ENCODE measurements at places on chromosomes 7 and 10.

- no peak for DNase-seq
Observed at GRCh38 chr10:70461397-70462348, 16.9 kb upstream of the PALD1 start.

DNA sequence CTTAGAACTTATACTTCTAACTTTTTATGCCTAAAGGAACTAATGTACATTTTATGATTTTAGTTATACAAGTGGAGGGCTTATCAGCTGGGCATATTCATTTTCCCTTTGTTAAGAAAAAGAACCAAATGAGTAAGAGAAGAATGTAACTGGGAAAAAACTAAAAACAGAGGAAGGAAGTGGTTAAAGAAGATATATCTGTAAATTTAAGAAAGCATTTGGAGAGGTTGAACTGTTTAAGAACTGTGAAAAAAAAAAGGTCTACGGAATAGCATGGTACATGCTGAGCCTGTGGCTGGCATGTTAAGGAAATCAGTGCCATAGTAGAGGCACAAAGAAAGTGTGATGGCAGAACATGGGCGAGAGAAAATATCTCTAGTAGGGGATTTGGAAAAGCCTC, 6.2 kb downstream of the MDFIC start:
- no peak for DNase-seq

GRCh38 chr10:45274364-45274763, 41.0 kb downstream of the OR13A1 start:
- no peak for DNase-seq

DNA sequence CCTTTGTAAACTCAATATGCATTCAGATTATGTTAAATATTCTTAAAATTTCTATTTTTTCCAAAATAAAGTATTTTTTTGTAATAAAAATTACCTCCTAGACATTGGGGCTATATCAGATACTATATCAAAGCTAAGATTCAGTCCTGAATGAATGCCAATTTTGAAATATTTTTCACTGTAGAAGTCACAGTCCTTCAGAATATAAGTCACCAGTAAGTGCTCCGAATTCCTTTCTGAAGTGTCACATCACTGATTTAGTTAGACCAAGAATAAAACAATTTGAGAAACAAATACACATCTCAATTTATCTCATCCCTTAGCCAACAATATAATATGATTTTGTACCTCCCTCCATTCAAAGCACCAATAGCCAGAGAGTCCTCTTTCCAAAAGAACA, 33.9 kb upstream of the GSAP start:
- DNase-seq, result no peak

GRCh38 chr7:26868841-26869495, 4.6 kb upstream of the SKAP2 start:
- no peak for DNase-seq

GRCh38 chr7:140607441-140607989, 33.1 kb downstream of the DENND2A start:
- DNase-seq, result no peak

- DNase-seq, result no peak
Observed at GRCh38 chr7:70616211-70616610, 515.7 kb upstream of the GALNT17 start.

DNA sequence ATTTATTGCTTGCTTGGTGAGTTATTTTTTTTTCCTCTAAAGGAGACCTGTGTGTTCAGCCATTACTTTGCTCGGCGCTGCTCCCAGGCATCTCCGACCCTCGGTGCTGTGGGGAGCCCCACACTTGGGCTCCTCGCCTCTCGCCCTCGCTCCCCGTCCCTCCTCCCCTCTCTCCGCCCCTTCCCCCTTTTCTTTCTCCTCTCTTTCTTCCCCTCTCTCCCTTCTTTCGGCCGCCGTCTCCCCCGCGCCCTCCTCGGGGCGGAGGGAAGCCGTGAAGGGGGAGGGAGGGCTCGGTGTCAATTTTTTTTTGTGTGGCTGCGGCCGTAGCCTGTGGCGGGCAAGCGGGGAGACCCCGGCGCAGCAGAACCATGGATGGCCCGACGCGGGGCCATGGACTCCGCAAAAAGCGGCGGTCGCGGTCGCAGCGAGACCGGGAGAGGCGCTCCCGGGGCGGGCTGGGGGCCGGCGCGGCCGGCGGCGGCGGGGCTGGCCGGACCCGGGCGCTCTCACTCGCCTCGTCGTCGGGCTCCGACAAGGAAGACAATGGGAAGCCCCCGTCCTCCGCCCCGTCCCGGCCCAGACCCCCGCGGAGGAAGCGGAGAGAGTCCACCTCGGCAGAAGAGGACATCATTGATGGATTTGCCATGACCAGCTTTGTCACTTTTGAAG, 1.1 kb downstream of the AUTS2 start:
- DNase-seq, result no peak

DNA sequence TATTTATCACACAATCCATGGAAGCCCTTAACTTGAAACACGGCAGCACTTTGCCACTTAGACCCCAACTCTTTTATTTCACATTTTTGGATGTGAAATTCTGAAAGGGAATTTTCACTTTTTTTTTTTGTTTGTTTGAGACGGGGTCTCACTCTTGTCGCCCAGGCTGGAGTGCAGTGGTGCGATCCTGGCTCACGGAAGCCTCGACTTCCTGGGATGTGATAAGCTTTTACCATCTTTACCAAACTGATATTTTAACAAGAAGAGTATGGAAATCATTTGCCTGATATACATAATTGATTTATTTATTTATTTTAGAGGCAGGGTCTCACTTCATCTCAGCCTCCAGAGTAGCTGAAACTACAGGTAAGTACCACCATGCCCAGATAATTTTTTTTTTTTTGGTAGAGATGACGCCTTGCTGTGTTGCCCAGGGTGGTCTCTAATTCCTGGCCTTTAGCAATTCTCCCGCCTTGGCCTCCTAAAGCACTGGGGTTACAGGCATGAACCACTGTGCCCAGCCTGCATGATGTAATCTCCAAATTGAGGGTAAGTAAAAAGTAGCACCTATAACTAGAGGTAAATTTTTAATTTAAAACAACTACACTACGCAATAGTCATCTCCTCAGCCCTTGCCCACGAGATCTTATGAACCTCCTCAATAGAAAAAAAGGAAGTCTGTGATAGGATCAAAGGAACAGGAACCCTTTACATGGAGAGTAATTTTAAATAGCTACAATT, 180.7 kb upstream of the KLF14 start:
- DNase-seq, result no peak

DNA sequence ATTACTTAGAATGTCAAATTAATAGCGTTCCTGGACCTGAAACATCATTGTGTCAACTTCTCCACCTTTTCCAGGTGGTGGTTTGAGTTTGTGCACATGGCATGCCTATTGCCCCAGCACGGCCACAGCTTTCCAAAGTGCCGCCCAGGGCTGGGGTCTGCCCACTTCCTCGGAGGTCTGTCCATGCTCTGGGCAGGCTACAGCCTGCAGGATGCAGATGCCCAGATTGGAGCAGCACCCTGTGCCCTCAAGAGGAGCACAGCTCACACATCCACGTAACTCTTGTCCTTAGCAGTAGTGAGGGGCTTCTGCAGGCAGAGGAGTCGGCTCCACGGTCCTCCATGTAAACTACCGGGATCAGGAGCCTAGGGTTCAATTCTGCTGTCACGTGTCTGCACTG, 238.6 kb downstream of the EBF3 start:
- DNase-seq, result no peak

DNA sequence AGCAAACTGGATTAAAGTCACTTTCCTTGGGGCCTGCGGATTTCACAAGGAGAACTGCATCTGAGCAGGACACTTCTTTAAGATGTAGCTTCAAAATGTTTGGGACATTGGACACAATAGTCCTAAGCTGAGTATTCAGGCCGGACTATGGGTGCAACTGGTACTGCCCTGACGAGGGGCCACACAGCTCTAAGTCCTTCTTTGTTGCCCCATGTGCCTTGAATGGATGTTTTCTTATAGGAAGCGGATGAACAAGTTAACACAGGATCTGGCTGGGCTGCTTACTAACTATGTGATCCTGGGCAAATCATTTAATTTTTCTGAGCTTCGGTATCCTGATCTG, 147.8 kb upstream of the KLF14 start:
- DNase-seq, result no peak

GRCh38 chr10:94858005-94858404, 80.5 kb upstream of the CYP2C9 start:
- peak; percentile 56 for DNase-seq

GRCh38 chr10:110962443-110962842, 43.0 kb downstream of the SHOC2 start:
- DNase-seq, result no peak

DNA sequence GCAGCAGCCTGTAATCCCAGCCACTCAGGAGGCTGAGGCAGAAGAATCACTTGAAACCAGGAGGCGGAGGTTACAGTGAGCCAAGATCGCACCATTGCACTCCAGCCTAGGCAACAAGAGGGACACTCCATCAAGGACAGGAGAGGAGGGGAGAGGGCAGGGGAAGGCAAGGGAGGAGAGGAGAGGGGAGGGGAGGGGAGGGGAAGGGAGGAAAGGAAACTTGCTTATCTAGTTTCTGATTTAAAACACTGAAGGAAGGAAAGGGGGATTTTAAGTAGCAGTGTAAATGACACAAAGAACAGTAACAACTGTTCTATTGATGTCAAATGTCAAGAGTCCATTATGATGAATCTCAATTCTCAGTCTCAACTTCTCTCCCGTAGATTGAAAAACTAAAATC, 43.7 kb downstream of the SRPK2 start:
- no peak for DNase-seq

GRCh38 chr10:79932841-79933379, 16.0 kb downstream of the SFTPD start:
- DNase-seq, result no peak

DNA sequence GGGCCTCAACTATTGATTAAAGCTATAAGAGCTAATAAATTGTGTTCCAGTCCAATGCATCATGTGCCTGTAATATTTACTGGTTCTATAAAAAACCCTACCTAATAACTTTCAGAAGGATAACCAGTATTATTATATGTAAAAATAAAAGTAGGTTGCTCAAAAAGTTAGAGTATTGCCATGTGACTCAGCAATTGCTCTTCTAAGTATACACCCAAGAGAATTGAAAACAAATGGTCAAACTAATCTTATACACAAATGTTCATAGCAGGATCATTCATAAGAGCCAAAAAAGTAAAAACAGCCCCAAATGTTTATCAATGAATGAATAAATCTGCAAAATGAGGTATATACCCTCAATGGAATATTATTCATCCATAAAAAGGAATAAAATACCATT, 89.5 kb upstream of the TES start:
- DNase-seq, result no peak

GRCh38 chr7:43700059-43700501, 29.2 kb downstream of the COA1 start:
- no peak for DNase-seq

DNA sequence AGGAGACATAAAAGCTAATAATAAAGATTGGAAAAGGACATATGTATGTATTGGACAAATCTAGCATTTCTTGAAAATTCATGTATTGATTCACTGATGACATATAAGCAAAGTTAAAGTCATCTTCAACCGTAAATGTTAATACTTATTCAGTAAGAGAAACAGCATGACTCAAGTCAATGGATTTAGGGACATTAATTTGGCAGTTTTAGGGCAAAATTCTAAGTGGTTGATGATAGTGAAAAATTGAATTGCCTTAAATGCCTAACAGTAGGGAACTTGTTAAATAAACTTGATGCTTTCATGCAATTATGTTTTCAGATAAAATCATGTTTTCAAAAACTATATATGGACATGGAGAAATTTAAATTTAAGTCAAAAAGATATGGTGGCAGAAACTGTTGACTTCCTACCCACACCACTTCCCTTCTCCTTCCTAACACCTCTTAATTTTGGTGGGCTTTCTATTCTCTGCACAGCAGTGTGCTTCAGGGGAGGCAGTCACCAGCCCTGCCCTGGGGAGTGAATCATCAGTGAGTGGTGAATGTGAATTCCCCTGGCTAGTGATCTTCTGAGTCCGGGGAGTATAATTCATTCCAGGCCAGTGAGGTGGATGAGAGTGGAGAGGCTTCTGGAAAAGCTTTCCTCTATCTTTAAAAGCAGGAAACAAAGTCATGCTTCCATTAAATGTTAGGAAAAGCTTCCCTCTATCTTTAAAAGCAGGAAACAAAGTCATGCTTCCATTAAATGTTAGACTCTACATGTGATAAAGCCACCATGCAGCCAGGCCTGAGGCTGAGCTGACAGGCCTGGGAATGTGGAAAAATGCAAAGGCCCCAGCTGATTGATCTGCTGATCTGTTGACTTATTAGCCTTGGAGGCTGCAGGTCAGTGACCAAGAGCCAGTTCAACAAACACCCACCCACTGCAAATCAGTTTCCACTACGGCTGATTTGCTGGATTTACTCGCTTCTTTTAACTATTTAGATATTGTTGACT, 25.2 kb upstream of the ITGB1 start:
- no peak for DNase-seq

DNA sequence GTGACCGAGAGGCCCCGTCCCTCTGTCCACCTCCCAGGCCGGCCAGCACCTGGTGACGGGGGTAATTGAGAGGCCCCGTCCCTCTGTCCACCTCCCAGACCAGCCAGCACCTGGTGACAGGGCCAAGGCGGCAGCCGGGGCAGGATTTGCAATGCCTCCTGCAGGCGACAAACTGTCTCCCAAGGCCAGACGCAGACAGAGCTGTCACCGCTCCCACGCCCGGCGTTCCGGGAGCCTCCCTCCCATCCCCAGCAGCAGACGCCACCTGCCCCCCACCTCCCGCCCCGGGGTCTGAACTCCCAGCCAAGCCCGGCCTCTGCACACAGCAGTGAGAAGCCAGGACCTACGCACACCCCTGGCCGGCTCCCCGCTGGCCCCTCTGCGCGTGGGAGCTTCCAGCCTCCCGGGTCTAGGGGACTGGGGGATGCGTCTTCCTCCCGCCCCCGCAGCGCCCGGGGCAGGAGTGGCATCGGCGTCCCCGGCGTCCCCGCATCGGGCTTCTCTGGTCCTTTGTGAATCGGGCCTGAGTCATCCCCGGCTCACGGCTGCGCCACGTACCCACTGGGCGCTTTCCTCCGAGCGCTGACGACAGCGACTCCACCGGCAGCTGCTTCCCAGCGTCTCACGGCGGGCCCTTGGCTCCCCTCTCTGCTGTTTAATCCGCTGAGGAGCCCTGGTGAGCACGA, 95.1 kb upstream of the DIP2C start:
- no peak for DNase-seq

GRCh38 chr10:127254276-127254675, 57.9 kb upstream of the INSYN2A start:
- DNase-seq, result no peak

DNA sequence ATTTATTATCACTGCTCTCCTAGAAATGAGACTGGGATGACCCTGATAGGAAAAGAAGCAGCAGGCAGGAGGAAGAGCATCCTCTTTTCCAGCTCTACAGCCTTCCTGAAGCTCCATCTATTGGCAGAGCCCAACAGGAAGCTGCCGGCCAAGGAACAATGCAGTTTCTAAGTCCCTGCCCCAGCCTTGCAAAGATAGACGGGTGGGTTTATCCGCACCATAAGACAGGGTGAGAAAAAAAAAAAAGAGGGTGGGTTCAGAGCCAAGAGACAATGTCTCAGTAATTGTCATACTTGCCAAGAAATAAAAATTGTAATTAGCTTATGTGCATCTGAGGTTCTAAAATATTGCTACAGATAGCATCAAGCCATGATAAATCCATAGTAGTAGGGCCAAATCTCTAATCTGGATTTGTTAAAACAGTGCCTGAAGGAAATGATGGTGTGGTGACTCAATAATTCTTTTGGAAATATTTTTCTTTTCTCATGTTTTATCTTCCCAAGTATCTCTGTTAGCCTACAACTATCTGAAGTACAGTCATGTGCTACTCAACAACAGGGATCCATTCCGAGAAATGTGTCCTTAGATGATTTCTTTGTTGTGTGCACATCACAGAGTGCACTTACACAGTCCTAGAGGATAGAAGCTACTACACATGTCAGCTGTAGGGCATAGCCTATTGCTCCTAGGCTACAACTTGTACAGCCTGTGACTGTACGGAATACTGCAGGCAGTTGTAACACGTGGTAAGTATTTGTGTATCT, 242.9 kb upstream of the CXCL12 start:
- no peak for DNase-seq

All from NT2/D1 (cell line).